ENCODE measurements at places on chromosomes 16 and 17. TPM values are rescaled to one million over a fixed set of nuclear protein-coding genes. Genes with fewer than 3 reads are reported as not detected.

- no peaks in the 10 kb centered on the region for H3K27me3 ChIP-seq
- no peaks in the 10 kb centered on the region for H3K36me3 ChIP-seq
- H3K4me3 ChIP-seq: no peak overlapping the region
- DNase-seq: peak; percentile 56
Measured at GRCh38 chr17:35889818-35890773, 9.9 kb upstream of the CCL5 start.

DNA sequence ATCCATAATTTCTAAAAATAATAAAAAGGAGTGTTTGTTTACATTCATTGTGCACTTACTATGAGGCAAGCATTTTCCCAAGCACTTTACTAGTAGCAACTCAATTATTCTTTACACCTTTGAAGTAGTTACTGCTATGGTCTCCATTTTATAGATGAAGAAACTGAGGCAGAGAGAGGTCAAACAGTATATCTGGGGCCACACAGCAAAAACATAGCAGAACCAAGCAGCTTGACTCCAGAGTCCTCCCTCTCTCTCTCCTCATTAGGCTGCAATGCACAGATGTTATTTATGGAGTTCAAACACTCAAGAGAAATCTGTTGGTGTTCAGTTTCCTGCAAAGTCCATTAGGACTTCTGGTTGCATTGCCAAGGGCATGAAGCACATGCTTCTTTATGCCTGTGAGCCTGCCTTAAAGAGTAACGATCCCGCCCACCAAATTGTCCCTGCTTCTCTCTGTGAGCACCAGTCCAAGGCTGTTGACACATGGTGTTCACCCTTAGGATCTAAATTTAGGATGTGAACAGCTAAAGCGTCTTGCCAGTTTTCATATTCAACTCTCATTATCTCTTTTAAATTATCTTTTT lies 44.0 kb downstream of the GPRC5B start:
- no peak overlapping the region for H3K27ac ChIP-seq
- H3K36me3 ChIP-seq: no peaks in the 10 kb centered on the region
- H3K4me1 ChIP-seq: peaks cover 7% of the 10 kb centered on the region
- DNase-seq: no peak

DNA sequence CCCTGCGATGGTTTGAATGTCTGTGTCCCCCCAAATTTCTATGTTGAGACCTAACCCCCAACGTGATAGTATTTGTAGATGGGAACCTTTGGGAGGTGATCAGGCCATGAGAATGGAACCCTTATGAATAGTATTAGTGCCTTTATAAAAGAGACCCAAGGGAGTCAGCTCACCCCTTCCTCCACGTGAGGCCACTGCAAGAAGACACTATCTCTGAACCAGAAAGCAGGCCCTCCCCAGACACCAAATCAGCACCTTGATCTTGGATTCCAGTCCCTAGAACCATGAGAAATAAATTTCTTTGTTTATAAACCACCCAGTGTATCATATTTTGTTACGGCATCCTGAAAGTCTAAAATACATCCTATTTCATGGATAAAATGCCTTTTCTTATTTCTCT lies 64.4 kb upstream of the LRRC37A3 start:
- no peaks in the 10 kb centered on the region for H3K36me3 ChIP-seq
- H3K27ac ChIP-seq: no peak overlapping the region
- H3K27me3 ChIP-seq: no peaks in the 10 kb centered on the region
- H3K4me3 ChIP-seq: no peak overlapping the region
- no peaks in the 10 kb centered on the region for H3K4me1 ChIP-seq
- no peak for DNase-seq

DNA sequence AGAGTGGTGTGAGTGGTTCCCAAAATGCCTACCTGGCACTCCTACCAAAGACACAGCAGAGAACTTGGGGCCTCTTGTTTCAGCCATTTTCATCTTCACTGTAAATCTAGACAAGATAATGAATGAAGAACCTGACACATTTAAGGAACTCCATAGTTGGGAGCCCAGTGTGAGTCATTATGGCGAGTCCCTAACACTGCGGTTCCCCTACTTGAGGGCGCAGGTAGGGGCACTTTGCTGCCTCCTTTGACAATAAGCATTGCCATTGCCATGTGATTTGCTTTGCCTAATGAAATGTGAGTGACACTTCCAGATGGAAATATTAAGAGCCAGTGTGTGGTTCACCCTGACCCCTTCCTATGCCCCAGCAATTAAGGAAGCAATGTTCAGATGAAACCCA lies 517.6 kb downstream of the MAF start:
- H3K36me3 ChIP-seq: no peaks in the 10 kb centered on the region
- H3K4me1 ChIP-seq: no peaks in the 10 kb centered on the region
- no peak overlapping the region for H3K4me3 ChIP-seq
- H3K27me3 ChIP-seq: no peaks in the 10 kb centered on the region
- H3K27ac ChIP-seq: no peak overlapping the region
- no peak for DNase-seq

GRCh38 chr16:17885659-17886207 lies 415.0 kb upstream of the XYLT1 start:
- DNase-seq: peak; percentile 20
- no peaks in the 10 kb centered on the region for H3K27me3 ChIP-seq
- H3K27ac ChIP-seq: no peak overlapping the region
- no peak overlapping the region for H3K4me3 ChIP-seq
- H3K36me3 ChIP-seq: no peaks in the 10 kb centered on the region
- no peaks in the 10 kb centered on the region for H3K4me1 ChIP-seq

GRCh38 chr16:63578791-63579190 lies 1542.6 kb upstream of the CDH8 start:
- H3K4me1 ChIP-seq: no peaks in the 10 kb centered on the region
- no peak overlapping the region for H3K27ac ChIP-seq
- H3K4me3 ChIP-seq: no peak overlapping the region
- no peaks in the 10 kb centered on the region for H3K27me3 ChIP-seq
- DNase-seq: no peak

- peaks cover 8% of the 10 kb centered on the region for H3K36me3 ChIP-seq
- no peak overlapping the region for H3K27ac ChIP-seq
- no peaks in the 10 kb centered on the region for H3K4me1 ChIP-seq
- no peak for DNase-seq
Measured at GRCh38 chr17:81263371-81264181, 24.5 kb downstream of the NDUFAF8 start.

DNA sequence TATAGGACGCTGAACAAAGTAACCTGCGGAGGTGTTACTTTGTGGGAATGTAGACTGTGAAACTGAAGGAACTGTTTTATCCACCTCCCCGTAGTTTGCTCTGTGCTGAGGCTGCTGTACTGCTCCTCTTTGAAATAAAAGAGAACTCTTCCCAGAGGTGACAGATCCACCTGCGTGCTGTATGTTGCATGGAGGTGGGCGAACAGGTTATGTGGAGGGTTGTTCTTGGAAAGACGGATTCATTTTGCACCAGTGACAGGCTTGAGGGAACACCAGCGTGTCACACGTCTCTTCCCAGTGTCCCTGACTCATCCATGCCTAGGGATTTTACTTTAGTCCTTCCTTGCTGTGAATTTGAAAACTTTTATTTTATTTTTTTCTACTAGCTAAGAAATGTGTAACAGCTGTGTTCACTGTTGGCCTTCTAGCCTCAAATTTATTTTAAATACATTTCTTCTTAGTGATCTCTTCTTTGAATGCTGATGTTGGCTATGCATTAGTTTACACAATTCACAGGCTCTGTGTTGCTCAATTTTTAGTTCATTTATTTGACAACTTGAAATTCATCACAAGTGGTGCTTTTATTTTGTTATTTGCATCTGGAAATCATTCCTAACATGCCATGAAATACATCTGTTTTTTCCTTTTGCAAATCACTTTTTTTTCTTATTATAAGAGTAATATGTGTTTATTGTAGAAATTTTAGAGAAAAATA lies 512.4 kb downstream of the CDH13 start:
- peaks cover 23% of the 10 kb centered on the region for H3K4me1 ChIP-seq
- DNase-seq: no peak
- no peak overlapping the region for H3K27ac ChIP-seq
- H3K36me3 ChIP-seq: no peaks in the 10 kb centered on the region
- H3K27me3 ChIP-seq: no peaks in the 10 kb centered on the region
- H3K4me3 ChIP-seq: no peak overlapping the region

GRCh38 chr16:30893417-30893743 lies 497 bp downstream of the BCL7C start:
- peak overlapping the region; percentile 98 for H3K4me3 ChIP-seq
- H3K36me3 ChIP-seq: peaks cover 5% of the 10 kb centered on the region
- DNase-seq: no peak
- peaks cover 33% of the 10 kb centered on the region for H3K4me1 ChIP-seq
- H3K27me3 ChIP-seq: no peaks in the 10 kb centered on the region
- H3K27ac ChIP-seq: peak overlapping the region; percentile 62

DNA sequence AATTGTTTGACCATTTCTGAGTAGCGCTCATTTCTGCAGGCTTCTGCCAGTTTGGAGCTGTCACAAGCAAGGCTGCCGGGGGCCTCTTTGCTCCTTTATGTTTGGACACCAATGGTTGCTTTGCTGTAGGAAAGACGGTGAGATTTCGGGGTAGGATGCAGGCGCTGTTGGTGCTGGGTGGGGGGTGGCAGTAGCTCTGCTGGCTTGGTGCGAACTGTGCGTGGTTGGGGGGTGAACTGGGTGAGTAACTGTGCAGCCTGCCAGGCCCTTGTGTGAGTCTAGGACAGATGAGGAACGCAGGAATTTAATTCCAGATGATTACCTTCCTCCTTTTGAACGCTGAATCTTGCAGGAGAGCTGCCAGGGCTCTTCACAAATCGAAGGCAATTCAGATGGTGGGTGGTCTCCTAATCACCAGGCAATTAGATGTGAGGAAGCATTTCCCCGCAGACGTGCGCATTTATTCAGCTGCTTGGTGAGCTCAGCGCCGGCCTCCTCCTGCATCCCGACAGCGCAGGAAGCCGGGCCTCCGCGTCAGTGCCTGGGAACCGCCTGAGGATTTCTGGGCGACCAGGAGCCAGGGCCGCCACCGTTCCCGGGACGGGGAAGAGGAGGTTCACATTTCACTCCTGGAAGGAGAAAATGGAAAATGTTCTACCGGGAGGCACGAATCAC lies 154.4 kb downstream of the FOXL1 start:
- H3K27ac ChIP-seq: peak overlapping the region; percentile 2
- H3K36me3 ChIP-seq: no peaks in the 10 kb centered on the region
- H3K4me1 ChIP-seq: peaks cover 22% of the 10 kb centered on the region
- peak overlapping the region; percentile 15 for H3K4me3 ChIP-seq

GRCh38 chr17:58272367-58273280 lies 8.1 kb downstream of the MPO start:
- H3K27ac ChIP-seq: no peak overlapping the region
- no peak for DNase-seq
- no peaks in the 10 kb centered on the region for H3K4me1 ChIP-seq
- no peak overlapping the region for H3K4me3 ChIP-seq
- H3K36me3 ChIP-seq: no peaks in the 10 kb centered on the region
- H3K27me3 ChIP-seq: peaks cover 2% of the 10 kb centered on the region

DNA sequence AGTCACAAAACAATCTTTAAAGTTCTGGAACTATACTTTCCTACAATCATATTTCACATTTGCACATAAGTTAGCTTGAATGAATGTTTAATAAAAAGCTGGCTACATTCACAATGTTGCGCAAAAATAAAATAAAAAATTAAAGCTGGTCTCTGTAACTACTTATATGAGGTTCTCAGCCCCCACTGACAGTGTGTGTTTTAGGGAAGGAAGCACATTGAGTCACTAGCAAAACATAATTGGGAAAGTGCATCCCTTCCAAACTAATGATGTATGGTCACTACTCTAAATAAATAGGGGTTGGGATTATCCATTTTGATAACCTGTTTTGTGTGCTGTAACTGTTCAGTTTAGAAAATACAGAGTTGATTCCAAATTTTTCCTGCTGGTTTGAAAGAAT lies 251.9 kb downstream of the IRX3 start:
- no peaks in the 10 kb centered on the region for H3K36me3 ChIP-seq
- no peak overlapping the region for H3K27ac ChIP-seq
- H3K4me3 ChIP-seq: no peak overlapping the region
- DNase-seq: no peak

DNA sequence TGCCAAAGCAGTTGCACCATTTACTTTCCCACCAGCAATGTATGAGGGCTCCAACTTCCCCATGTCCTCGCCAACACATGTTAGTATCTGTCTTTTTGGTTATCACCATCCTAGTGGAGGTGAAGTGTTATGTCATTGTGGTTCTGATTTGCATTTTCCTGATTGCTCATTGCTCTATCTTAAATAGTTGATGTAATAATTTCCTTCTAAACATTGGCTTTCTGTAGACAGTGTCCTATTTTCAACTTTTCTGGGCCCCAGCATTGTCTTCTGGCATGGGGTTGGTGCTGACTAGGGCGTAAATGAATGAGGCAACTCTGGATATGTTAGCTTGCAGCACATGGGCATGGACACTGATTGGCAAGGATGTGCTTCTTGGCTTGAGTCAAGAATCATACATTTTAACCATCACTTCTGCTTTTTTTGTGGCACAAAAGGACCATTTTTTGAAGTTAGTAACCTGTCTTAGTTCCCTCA lies 25.1 kb downstream of the PLCG2 start:
- peaks cover 3% of the 10 kb centered on the region for H3K27me3 ChIP-seq
- DNase-seq: no peak
- no peak overlapping the region for H3K27ac ChIP-seq
- no peaks in the 10 kb centered on the region for H3K36me3 ChIP-seq

- H3K27ac ChIP-seq: no peak overlapping the region
- no peak overlapping the region for H3K4me3 ChIP-seq
- no peak for DNase-seq
- no peaks in the 10 kb centered on the region for H3K27me3 ChIP-seq
Measured at GRCh38 chr17:30031214-30031869, 85.3 kb upstream of the NSRP1 start.

GRCh38 chr16:31361201-31362110 lies 6.5 kb downstream of the ITGAX start:
- H3K4me3 ChIP-seq: no peak overlapping the region
- no peaks in the 10 kb centered on the region for H3K27me3 ChIP-seq
- H3K4me1 ChIP-seq: no peaks in the 10 kb centered on the region
- no peak for DNase-seq
- H3K27ac ChIP-seq: no peak overlapping the region

GRCh38 chr17:46020023-46020761 lies 21.1 kb downstream of the STH start:
- H3K4me3 ChIP-seq: no peak overlapping the region
- H3K27ac ChIP-seq: no peak overlapping the region
- no peaks in the 10 kb centered on the region for H3K27me3 ChIP-seq
- H3K36me3 ChIP-seq: no peaks in the 10 kb centered on the region
- no peak for DNase-seq
- no peaks in the 10 kb centered on the region for H3K4me1 ChIP-seq

- DNase-seq: peak; percentile 40
- H3K4me3 ChIP-seq: no peak overlapping the region
- H3K27me3 ChIP-seq: peaks cover 4% of the 10 kb centered on the region
- no peaks in the 10 kb centered on the region for H3K36me3 ChIP-seq
Measured at GRCh38 chr17:1251866-1252608, 18.2 kb upstream of the BHLHA9 start.

- H3K4me3 ChIP-seq: no peak overlapping the region
Measured at GRCh38 chr16:12419987-12420386, 383.7 kb downstream of the CPPED1 start.

The MPV17L gene
- 0.65 TPM for total RNA-seq

The GEMIN4 gene
- total RNA-seq: 18.4 TPM

The HEATR9 gene
- not detected for total RNA-seq

The CHD9NB gene
- total RNA-seq: 3.3 TPM

The HASPIN gene
- 2.4 TPM for total RNA-seq

The SYNGR3 gene
- 6.0 TPM for total RNA-seq

The HNF1B gene
- total RNA-seq: 15.6 TPM
